Ovary (tissue), 10 donors: ENCODE measurements at places on chromosomes 6 and 20. TPM values are rescaled to one million over a fixed set of nuclear protein-coding genes. Genes with fewer than 3 reads are reported as not detected.

GJA10 gene
- not detected for total RNA-seq

HEBP2 gene
- total RNA-seq = 44.4 TPM

STK35 gene
- total RNA-seq = 12.4 TPM

ASIP gene
- 18.7 TPM for total RNA-seq

DNA sequence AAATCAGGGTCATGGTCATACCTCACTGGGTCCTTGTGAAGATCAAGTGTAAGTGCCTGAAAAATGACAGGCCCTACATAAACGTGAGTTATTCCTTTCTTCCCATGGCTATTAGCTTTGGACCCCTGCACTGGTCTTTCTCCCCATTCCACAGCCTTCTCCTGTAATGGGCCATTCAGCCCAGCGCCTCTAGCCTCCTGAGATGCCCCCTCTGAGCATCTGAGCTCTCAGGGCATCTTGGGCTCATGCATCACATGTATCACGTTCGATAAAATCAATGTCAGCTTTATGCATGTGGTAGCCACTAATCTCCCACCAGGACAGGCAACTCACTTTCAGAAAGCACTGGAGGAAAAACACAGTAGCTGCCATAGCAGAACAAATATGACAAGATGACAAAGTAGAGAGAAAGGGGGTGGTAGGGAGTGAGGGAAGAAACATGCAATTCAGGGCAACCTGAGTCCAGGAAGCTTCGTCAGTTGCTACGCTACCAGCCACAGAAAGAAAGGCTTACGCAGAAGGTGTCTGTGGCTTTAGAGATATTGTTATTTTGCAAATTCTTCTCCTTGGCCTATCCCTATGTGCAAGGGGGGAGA lies 498.8 kb downstream of the PTPRT start:
- no peaks in the 10 kb centered on the region for H3K36me3 ChIP-seq
- no peaks in the 10 kb centered on the region for H3K27me3 ChIP-seq
- no peaks in the 10 kb centered on the region for H3K4me1 ChIP-seq
- no peak overlapping the region for H3K4me3 ChIP-seq
- no peak overlapping the region for H3K27ac ChIP-seq

- H3K4me3 ChIP-seq = no peak overlapping the region
- DNase-seq = peak; percentile 90
- peaks cover 8% of the 10 kb centered on the region for H3K4me1 ChIP-seq
- H3K27ac ChIP-seq = no peak overlapping the region
- H3K36me3 ChIP-seq = no peaks in the 10 kb centered on the region
Observed at GRCh38 chr6:7974938-7975763, 64.6 kb upstream of the TXNDC5 start.

GRCh38 chr6:51077821-51078518 lies 259.3 kb downstream of the TFAP2B start:
- H3K4me3 ChIP-seq = no peak overlapping the region
- no peak overlapping the region for H3K27ac ChIP-seq
- H3K4me1 ChIP-seq = no peaks in the 10 kb centered on the region
- no peaks in the 10 kb centered on the region for H3K27me3 ChIP-seq
- H3K36me3 ChIP-seq = no peaks in the 10 kb centered on the region

GRCh38 chr6:52063584-52064344 lies 23.6 kb downstream of the PKHD1 start:
- no peaks in the 10 kb centered on the region for H3K36me3 ChIP-seq
- no peak overlapping the region for H3K27ac ChIP-seq
- no peaks in the 10 kb centered on the region for H3K27me3 ChIP-seq

- peaks cover 2% of the 10 kb centered on the region for H3K4me1 ChIP-seq
- no peaks in the 10 kb centered on the region for H3K27me3 ChIP-seq
Observed at GRCh38 chr6:42417641-42418112, 34.0 kb downstream of the TRERF1 start.

DNA sequence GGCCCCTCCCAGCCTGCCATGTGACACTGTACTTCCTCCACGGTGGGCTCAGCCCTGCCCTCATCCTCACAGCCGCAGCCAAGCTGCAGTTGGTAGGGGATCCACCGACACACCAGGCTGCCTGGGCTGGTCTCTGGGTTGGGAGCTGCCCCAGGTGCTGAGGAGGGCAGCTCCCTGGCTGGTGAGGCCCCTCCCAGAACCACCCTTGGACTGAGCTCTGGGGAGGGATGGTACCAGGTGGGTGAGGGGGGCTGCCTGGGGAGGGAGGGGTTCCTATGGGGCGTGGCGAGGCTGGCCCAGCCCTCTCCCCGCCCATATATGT lies 185 bp upstream of the TNFRSF6B start:
- no peak overlapping the region for H3K4me3 ChIP-seq
- H3K27ac ChIP-seq = no peak overlapping the region
- H3K27me3 ChIP-seq = no peaks in the 10 kb centered on the region
- H3K4me1 ChIP-seq = peaks cover 2% of the 10 kb centered on the region
- peak; percentile 23 for DNase-seq
- H3K36me3 ChIP-seq = no peaks in the 10 kb centered on the region

DNA sequence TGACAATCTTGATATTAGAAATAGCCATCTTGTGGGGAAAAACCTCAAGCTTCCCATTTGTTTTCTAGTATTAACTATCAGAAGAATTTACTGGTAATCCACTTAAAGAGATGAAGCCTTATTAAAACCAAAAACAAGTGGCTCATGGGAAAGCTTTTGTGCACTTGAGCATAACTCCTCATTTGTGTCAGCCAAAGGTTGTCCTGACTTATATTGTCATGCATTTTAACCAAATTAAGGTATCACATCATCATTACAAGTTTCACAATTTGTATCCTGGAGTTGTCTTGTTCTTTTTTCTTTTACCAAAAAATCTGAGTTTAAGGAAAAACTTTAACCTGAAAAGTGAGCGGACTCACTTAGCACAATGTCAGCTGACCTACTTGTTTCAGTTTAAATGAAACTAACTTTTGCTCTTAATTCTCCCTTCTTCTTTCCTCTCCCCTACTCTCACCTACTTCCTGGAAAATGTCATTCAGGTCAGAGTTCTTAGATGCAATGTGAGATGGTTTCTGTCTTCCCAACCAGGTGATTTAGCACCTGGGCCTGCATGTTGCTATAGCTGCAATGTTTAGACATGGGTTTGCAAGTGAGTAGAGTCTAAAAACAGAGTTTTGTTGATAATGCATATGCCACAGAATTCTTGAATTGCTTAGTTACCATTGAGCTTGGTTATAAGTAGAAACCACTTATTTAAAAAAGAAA lies 82.8 kb downstream of the TNFAIP3 start:
- no peak for DNase-seq
- H3K4me3 ChIP-seq = no peak overlapping the region
- no peaks in the 10 kb centered on the region for H3K27me3 ChIP-seq
- H3K36me3 ChIP-seq = no peaks in the 10 kb centered on the region
- no peak overlapping the region for H3K27ac ChIP-seq

GRCh38 chr6:55888917-55889316 lies 13.5 kb upstream of the BMP5 start:
- no peaks in the 10 kb centered on the region for H3K4me1 ChIP-seq
- H3K27ac ChIP-seq = no peak overlapping the region
- H3K4me3 ChIP-seq = no peak overlapping the region
